Fibroblast of the aortic adventitia (primary cell): ENCODE measurements at places on chromosomes 7 and 10. TPM values are rescaled to one million over a fixed set of nuclear protein-coding genes. Genes with fewer than 3 reads are reported as not detected.

DNA sequence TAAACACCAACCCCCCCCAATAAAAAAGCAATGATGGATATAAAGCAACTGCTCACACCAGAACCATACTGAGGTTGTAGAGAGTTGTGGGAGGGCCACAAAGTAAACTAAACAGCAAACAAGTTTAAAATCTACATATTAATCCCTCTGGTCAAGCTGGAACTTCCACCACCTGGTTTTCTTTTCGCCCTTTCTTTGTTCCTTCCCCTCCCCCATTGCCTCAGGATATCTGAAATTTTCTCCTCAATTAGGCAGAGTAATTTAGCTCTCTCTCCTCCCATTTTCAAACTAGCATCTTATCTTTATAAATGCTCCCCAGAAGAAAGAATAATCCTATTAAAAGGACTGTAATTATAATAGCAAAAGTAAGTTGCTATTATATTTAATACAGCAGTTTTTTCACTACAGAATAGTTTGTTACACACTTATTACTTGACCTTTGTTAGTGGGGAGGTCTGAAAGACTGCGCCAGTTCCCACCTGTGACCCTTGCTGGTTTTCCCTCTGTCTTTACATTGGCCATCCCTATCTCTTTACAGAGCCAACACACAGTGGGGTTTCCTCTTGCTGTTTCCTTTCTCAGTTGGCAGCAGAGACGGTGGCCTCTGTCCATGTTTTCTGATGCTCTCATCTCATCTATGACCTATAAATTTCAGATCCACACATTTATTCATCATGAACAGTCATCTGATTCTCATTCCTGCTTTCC, 235.4 kb downstream of the RNLS start:
- DNase-seq = no peak

DNA sequence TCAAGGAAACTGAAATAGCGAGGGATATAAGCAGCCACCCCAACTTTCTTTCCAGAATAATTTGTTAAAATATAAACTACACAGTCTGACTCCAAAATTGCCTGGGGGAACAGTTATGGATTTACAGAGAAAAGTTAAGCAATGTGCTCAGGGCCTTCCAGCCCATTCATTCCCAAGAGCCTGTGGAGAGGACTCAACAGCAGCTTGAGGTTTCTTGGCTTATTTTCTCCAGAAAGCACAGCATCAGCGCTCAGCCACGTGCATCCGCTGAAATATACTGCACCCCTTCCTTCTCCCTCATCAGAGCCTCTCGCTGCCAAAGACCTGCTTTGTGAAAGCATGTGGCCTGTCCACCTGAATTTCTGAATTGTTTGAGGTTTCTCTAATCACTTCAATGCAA, 375.2 kb upstream of the VWC2 start:
- DNase-seq = no peak

DNA sequence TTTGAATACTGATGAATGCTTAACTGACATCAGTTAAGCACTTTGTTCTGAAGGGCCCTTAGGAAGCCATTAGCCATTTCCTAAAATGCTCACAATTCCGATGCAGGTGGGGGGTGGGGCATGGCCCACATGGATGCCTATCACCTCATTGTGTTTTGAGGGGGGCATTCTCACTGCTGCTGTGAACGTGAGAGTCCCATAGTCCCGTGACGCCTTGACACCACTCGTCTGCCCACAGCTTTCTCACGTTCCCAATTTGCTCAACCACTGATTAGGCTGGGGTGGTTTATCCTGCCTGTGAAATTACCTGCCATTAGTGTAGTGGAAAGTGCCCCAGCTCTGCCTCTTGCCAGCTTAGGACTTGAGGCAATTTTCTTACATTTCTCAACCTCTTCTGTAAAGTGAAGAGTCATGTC, 31.9 kb downstream of the DUSP5 start:
- DNase-seq = no peak

GRCh38 chr7:37338966-37339365, 109.7 kb downstream of the ELMO1 start:
- DNase-seq = no peak

DNA sequence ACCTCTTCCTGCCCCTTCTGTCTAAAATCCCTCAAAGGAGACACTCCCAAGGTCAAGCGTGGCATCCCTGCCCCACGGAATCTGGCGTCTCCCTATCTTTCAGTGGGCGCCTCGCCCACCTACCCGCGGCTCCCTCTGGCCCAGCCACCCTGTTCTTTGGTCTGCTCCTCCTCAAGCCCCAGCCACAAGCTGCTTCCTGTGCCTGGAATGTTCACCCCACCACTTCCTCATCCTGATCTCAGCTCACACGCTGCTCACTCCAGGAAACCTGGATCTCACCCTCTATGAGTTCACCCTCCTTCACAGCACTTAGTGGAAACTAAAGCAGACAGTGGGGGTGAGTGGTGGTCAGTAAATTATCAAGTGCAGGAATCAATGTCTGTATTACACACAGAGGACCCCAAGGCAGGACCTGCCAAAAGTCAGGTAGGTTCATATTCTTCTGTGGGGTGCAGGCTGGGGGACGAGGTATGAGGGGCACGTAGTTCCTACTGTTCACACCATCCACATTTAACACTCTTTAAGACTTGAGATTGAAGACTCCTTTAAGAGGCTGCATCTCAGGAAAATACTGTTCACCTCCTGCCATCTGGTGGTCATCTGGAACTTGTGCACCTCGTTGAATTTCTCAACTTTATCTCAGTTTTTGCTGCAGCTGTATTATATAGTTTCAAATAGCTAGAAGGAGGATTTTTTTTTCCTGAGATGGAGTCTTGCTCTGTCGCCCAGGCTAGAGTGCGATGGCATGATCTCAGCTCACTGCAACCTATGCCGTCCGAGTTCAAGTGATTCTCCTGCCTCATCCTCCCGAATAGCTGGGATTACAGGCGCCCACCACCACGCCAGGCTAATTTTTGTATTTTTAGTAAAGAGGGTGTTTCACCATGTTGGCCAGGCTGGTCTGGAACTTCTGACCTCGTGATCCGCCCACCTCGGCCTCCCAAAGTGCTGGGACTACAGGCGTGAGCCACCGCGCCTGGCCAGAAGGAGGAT, 166.6 kb downstream of the ARHGAP21 start:
- DNase-seq = peak; percentile 88

GNAI1 gene
- total RNA-seq = 25.8 and 46.7 TPM in 2 replicates

GPAM gene
- total RNA-seq = 8.6 and 10.9 TPM in 2 replicates

GRCh38 chr7:68376131-68376661, 1222.1 kb upstream of the AUTS2 start:
- DNase-seq = no peak
